ENCODE measurements at places on chromosomes 2 and 18.

- no peaks in the 10 kb centered on the region for H3K36me3 ChIP-seq
- H3K27ac ChIP-seq = peak overlapping the region; percentile 31
- H3K4me1 ChIP-seq = peaks cover 96% of the 10 kb centered on the region
- no peaks in the 10 kb centered on the region for H3K27me3 ChIP-seq
- no peak for DNase-seq
These were observed 89.3 kb downstream of the ACVR1 start for GRCh38 chr2:157786663-157787363.

GRCh38 chr2:38442643-38443541, 65.8 kb upstream of the ATL2 start:
- no peak overlapping the region for H3K27ac ChIP-seq
- peaks cover 44% of the 10 kb centered on the region for H3K4me1 ChIP-seq
- DNase-seq = no peak
- no peaks in the 10 kb centered on the region for H3K36me3 ChIP-seq
- no peaks in the 10 kb centered on the region for H3K27me3 ChIP-seq

DNA sequence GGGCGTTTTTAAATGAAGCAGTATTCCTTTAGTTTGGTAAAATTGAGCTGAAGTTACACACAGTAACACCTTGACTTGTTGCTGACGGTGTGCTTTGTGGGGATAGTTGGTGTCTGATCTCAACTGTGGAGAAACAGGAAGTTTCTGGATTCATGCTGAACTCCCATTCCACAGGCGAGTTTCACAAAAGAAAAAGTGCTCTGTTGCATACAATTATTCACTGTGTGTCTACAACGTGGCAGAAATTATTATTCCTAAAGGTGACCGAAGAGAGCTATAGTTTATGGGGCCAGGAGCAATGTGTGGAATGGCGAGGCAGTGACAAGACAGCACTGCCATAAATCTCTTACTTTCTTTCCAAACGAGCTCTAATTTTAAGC, 463 bp upstream of the CABYR start:
- DNase-seq = no peak
- H3K27me3 ChIP-seq = no peaks in the 10 kb centered on the region
- H3K27ac ChIP-seq = no peak overlapping the region
- H3K4me1 ChIP-seq = peaks cover 13% of the 10 kb centered on the region

DNA sequence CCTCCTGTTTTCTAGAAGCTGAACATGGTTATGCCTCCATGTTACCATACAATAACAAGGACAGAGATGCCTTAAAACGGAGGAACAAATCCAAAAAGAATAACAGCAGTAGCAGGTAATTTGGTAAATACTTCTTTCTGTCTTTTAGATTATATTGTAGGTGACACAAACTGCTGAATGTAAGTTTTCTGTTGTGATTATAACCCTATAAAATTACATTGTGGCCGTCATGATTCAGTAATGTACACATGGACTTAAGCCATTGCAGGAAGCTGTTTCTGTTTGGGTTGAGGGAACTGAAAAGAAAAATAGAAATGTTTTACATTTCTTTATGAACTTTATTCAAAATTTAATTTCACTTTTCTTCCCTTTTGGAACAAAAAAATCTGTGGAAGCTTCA, 1.2 kb downstream of the MXD1 start:
- H3K27ac ChIP-seq = no peak overlapping the region
- H3K4me3 ChIP-seq = peak overlapping the region; percentile 92
- H3K36me3 ChIP-seq = peaks cover 20% of the 10 kb centered on the region

DNA sequence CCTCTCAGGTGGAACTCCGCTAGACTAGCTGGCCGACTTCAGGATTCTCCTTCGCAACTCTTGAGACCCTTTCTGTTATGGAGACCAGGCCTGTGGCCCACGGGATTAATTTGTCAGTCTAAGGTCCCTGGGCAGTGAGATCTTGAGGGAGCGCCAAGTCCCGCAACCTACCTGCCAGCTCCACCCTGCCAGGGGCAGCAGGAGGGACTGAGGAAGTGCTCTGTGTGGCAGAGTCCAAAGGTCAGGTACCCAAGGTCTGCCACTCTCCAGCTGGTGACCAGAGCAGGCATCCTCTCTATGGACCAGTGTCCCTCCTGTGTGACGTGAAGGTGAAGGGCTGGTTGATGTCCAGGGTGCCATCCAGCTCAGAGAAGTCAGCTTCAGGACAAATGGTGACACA, 4.3 kb upstream of the SPATA3 start:
- H3K4me3 ChIP-seq = no peak overlapping the region
- H3K27me3 ChIP-seq = peaks cover 82% of the 10 kb centered on the region
- H3K36me3 ChIP-seq = no peaks in the 10 kb centered on the region
- DNase-seq = no peak
- peaks cover 4% of the 10 kb centered on the region for H3K4me1 ChIP-seq

- peaks cover 100% of the 10 kb centered on the region for H3K27me3 ChIP-seq
- no peak overlapping the region for H3K4me3 ChIP-seq
- H3K36me3 ChIP-seq = no peaks in the 10 kb centered on the region
- DNase-seq = no peak
- H3K27ac ChIP-seq = no peak overlapping the region
- H3K4me1 ChIP-seq = peaks cover 10% of the 10 kb centered on the region
These were observed 2.5 kb upstream of the HOXD4 start for GRCh38 chr2:176148751-176149421.

DNA sequence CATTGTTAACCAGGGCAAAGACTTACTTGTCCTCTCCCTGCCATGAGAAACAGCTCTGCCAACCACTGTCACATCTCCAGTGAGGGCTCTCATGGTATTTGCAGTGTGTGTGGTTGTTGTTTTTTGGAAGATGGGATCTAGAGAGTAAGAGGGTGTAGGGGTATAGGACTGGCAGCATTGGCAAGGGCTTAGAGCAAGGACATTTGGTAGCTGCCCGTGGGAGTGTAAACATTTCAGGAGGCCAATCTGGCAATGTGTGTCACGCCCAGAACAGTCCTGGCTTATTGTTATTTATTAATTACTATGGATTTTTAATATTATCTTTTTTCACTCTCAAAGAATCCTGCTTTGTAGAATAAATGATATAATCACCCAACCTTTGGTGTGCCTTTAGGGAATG, 90.5 kb downstream of the TMEM17 start:
- no peaks in the 10 kb centered on the region for H3K27me3 ChIP-seq
- H3K4me3 ChIP-seq = no peak overlapping the region
- no peaks in the 10 kb centered on the region for H3K36me3 ChIP-seq
- H3K27ac ChIP-seq = no peak overlapping the region
- H3K4me1 ChIP-seq = peaks cover 23% of the 10 kb centered on the region

DNA sequence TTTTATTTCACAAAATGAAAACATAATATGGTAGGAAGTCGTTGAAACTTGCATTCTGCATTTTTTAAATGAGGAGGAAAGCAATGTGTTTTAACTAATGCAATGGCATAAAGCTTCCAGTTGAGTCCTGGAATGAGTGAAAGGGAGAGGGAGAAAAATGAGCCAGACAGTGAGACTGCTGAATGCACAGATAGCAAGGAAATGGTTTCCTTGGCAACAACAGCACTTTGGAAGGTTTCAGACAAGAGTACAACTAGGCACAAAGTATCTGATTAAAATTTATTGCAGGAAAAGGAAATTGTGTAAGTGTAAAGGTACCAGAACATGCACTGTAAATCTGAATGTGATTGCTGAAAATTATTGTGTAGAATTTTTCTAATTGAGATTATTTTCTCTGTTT, 320.1 kb upstream of the KYNU start:
- no peak overlapping the region for H3K4me3 ChIP-seq
- no peaks in the 10 kb centered on the region for H3K27me3 ChIP-seq
- no peaks in the 10 kb centered on the region for H3K36me3 ChIP-seq
- no peak for DNase-seq
- H3K4me1 ChIP-seq = no peaks in the 10 kb centered on the region
- no peak overlapping the region for H3K27ac ChIP-seq

- H3K4me3 ChIP-seq = no peak overlapping the region
- H3K36me3 ChIP-seq = peaks cover 1% of the 10 kb centered on the region
- no peaks in the 10 kb centered on the region for H3K27me3 ChIP-seq
- peaks cover 82% of the 10 kb centered on the region for H3K4me1 ChIP-seq
- no peak for DNase-seq
These were observed 111.0 kb downstream of the CERS6 start for GRCh38 chr2:168566974-168567665.

- no peaks in the 10 kb centered on the region for H3K4me1 ChIP-seq
- no peak overlapping the region for H3K27ac ChIP-seq
- H3K27me3 ChIP-seq = no peaks in the 10 kb centered on the region
- no peak overlapping the region for H3K4me3 ChIP-seq
These were observed 96.0 kb upstream of the TTC39C start for GRCh38 chr18:23918395-23919032.
